ENCODE measurements at places on chromosomes 11 and 22.
A peak's percentile ranks its signal among the peaks of the same experiment; 100 is the strongest.

GRCh38 chr11:46353698-46354097 lies 6.4 kb downstream of the DGKZ start:
- DNase-seq, result no peak

- no peak for DNase-seq
Observed at GRCh38 chr11:127873478-127873877, 713.9 kb downstream of the ETS1 start.

GRCh38 chr22:46354176-46354992 lies 18.9 kb downstream of the TRMU start:
- no peak for DNase-seq

DNA sequence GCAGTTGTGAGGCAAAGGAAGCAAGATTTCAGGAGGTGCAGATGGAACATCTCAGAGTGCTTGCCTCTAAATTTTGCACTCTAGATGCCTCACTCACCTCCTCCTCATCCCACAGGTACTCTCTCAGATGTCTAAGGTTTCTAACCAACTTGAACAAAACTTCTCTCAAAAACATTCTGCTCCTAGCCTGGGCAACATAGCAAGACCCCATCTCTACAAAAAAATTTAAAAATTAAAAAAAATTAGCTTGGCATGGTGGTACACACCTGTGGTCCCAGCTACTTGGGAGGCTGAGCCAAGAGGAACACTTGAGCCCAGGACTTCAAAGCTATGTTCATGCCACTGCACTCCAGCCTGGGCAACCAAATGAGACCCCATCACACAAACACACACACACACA lies 4.2 kb downstream of the ZNF280A start:
- DNase-seq, result no peak

GRCh38 chr11:44540667-44541066 lies 24.8 kb upstream of the CD82 start:
- DNase-seq, result no peak

DNA sequence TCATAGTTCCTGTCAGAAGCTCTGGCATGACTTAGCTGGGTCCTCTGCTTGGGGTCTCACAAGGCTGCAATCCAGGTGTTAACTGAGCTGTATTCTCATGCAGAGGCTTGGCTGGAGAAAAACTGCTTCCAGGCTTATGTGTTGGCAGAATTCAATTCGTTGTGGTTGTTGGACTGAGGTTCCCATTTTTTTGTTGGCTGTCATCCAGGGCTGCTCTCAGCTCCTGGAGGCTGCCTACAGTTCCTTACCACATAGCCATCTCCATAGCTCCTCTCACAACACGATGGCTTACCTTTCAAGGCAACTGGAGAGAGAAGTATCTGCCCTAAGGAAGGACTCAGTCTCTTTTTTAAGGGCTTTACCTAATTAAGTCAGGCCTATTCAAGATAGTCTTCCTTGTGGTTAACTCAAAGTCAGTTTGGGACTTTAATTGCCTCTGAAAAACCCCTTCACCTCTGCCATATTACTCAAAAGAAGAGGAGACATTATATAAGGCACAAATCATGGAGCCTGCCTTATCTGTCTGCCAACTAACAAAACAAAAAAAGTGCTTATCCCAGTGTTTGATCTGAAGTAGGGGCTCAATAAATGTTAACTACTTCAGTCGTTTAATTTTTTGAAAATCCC lies 35.2 kb downstream of the OR2AG2 start:
- DNase-seq, result no peak

DNA sequence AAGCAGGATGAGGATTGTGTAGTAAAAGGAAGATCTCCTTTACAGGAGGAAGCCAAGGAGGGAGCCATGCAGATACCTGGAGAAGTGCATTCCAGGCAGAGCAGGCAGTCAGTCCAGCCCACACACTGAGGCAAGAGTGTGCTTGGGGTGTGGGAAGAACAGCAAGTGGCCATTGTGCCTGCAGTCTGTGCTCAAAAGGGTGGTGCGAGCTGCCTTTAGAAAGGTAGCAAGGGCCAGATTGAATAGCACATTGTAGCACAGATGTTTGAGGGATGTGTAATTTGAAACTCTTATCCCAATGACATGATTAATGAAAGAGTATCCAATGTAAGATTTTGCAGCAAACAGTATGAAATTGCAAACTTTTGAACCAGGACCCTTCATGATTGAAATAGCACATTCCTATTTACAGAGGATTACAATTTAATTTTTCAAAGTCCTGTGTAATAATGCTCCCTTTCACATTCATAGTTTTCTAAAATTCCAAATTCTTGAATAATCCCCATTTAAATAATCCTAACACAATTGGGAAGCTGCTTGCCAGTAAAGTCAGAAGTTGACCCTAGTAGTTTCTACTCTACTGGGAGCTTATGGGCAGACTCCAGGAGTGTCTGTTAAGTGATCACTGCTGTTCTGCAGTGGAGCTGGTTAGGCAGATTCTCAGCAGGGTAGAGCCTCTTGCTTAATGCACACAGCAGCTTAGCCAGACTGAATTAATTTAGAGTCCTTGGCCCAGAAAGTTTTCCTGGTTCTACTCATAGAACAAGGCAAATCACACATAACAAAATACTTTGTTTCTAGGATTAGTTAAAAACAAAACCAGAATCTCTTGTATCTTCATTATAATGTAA lies 78.1 kb downstream of the CYB5R2 start:
- no peak for DNase-seq

GRCh38 chr11:110028921-110029320 lies 64.3 kb upstream of the ZC3H12C start:
- no peak for DNase-seq

GRCh38 chr22:41687901-41688364 lies 734 bp downstream of the SNU13 start:
- peak; percentile 27 for DNase-seq

DNA sequence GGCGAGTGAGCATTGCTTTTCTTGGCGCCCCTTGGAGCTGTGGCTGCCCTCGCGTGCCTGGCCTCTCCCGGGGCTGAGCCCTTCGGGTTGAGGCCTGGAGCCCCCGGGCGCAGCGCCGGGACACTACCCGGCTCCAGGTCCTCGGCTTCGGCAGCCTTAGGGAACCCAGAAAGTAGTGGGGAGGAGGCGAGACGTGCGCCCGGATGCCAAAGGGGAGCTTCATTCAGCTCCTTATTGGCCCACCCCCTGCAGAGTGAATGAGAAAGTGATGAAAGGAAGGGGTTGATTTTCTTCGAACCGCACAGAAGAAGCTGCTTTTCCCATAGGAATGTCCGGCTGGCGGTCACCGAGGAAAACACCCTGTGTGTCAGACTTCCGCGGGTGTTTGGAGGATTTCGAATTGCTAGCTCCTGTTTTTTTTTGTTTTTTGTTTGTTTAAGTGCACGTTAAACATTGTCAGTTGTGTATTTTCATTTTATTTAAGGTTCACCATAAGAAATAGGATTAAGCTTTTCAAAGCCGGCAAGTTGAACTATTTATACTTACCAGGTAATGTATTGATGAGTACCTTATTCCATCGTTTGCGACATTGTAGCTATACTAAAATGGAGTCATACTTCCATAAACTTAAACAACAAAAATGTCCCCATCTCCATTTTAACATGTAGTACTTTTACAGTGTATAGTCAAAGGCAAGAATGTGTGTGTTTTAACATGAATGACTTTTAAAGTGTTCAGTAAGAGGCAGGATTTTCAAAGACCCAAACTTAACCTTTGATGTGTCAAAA lies 841 bp upstream of the EIF4G2 start:
- peak; percentile 92 for DNase-seq

- DNase-seq, result no peak
Observed at GRCh38 chr11:120707663-120708062, 196.1 kb downstream of the GRIK4 start.

DNA sequence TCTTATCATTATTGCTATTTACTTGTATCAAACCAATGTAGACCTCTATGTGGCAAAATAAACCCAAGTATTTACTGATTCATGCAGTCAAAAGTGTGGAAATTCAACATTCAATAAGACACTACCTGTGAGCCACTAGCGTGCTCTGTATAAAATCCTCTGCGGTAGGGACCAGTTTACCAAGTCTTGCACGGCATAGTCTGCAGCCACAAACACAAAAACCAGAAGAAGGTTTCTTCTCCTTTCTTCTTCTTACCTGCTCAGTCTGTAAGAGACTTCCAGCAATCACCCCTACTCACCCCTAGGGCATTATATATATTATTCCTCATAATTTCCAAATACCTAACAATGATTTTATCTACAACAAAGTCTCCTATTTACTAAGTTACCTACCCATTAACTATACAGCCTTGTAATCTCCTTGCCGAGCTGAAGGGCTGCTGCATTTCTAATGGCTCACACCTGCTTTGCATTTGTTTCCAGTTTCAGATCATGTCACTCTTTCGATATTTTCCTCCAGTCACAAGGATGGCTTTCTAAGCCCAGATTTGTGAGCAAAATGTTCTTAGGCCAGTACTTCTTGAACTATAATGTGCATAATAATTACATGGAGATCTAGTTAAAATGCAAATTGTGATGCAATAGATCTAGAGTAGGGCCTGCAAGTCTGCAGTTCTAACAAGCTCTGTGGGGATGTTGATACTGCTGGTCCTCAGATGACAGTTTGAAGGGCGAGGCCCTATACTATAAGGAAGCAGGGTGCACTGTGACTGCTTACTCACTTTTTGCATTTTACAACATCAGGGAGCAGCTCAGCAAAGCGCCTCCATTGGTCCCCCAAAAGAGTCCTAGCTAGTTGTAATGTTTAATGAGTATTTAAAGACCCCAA lies 191.9 kb upstream of the DDI1 start:
- no peak for DNase-seq

- DNase-seq, result no peak
Observed at GRCh38 chr11:116963813-116964212, 126.4 kb upstream of the APOA1 start.

DNA sequence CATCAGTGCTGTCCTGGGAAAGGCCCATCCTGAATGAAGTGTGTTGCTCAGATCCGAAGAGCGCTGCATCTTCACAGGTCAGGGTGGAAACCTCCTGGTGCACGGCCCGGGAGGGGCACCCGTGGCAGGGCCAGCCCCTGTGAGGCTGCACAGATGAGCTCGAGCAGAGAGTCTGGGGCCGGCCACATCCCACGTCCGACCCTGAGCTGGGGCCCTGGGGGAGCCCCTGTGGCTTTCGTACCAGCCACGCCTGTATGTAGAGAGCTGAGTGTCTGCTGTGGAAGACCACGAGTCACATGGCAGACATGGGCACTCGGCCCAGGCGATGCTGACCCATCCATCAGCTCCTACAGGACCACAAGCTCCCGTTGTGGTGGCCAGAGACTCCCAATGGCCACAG lies 24.9 kb upstream of the SEPTIN5 start:
- no peak for DNase-seq

DNA sequence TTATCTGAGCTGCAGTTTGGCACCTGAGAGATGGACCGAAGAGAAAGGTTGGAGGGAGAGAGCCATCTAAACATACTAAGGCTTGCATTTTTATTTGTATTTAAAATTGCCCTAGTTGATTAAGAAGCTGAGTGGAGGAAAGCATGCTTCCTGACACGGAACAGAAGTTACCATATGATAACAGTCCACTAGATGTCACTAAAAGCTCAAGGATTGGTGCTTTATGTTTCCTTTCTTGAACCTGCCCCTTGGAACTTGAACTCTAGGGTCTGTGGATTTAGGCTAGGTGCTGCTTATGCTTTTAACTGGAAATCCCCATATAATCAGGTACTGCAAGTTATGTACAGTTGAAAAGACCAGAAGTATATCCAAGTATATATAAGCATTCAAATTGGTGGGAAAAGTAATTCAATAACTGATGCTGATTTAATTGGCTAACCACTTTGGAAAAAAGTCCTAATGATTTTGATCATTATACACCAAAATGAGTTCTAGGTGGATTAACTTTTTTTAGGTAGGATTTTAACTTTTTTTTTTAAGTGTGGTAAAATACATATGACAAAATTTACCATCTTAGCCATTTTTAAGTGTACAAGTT lies 9.5 kb downstream of the RBMXL2 start:
- peak; percentile 42 for DNase-seq

- DNase-seq, result no peak
Observed at GRCh38 chr22:19890502-19891316, 36.0 kb upstream of the GNB1L start.

DNA sequence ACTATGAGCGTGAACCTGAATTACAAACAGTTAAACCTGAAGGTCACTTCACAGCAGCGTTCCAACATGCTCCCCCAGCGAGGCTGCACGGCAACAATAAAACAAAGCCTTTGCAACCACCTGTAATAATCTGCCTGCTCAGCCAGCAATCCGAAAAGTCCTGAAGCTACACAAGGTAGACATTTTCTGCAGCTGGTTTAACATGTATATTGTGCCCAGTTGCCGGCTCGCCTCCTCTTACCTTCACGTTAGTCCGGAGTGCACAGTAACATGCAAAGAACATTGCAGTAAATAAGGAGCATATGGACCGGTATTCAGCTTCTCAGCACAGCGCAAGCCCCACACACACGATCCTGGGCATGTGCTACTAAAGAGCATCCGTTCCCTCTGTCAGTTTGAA lies 704.3 kb downstream of the DLG2 start:
- no peak for DNase-seq

All from fibroblast of skin of back (primary cell).